ENCODE measurements at places on chromosomes 4 and X.
A peak's percentile ranks its signal among the peaks of the same experiment; 100 is the strongest.

DNA sequence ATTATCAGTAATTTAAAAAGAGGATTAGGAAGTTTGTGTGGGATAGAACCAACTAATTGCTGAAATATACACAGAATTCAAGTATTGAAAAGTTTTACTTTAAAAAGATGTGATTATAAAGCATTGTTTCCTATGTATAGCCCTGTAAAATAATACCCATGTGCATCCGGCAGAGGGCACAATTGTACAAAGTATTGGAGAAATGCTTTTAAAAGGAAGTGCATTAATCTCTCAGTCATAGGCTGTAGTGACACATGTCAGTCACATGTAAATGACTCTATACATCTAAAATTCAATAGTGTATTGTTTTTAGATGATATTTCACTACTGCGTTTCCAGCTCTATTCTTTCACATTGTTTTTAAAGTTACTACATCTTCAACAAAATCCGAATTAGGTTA lies 9.7 kb upstream of the GEMIN8 start:
- peak; percentile 33 for DNase-seq

DNA sequence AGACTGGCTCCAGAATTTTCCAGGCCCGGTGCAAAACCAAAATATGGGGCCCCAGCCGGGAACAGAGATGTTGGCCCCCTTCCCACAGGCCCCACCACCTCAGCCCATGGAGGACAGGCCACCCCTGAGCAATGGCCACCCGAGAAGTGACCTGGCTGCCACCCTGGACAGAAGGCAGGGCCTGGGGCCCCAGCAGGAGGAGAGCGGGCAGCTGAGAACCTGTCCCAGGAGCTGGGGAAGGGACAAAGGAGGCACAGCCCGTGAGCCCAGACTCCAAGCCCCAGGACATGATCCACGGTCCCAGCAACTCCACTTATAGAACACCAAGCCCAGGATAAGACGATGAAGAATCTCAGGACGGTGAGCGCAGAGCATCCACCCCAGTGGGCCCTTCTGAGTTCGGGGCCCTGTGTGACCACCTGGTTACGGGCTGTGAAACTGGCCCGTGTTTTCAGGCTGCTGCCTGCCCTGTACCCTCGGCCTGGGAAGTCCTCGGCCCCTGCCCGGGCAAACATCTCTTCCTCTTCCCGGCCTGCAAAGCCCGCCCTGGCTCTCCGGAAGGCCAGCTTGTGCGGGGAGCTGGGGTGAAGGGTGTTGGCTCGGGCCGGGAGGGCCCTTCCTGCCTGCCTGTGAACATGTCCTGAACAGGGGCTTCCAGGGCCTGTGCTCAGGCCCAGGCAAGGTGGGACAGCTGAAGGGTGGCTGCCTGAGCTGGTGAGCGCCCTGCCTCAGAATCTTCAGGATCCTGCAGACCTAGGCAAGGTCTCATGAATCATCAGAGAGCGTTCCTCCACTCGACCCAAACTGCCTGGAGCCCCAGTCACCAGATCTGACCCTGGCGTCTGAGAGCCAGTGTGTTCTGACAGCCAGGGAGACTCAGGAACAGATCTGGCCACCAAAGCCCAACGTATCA lies 47.0 kb upstream of the MAN2B2 start:
- no peak for DNase-seq

DNA sequence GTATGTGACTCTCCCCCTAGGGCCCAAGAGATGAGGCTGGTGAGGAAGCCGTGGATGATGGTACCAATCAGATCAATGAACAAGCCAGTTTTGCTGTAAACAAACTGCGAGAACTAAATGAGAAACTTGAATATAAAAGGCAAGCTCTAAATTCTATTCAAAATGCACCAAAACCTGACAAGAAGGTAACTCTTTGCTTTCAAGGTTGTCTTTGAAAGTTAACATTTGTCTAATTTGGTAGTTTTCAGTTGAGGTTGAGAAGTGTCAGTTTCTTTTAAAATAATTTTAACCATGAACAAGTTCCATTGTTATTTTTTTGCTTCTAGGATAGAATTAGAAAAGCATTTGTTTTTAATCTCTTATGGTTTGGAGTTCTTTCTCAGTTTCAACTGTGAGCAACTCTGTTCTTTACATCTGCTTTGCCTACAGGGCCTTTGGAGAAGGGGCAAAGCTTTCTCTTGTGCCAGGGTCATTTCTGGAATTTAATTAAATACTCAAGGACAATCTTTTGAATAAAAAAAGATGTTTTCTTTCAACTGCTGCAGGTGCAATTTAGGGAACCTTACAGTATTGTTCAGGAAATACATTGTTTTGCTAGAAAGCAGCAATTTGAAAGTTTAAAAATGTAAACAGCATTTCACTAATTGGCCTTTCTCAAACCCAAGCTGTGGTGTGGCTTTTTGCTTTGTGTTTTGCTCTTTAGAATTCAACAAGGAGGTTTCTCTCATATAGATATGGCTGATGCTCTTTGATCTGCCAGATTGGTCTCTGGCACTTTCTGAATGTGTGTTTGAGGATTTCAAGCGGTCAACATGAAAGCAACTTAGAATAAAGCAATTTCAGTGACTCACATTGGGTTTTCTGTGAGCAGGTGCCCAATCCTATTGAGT lies 62.9 kb downstream of the LRP2BP start:
- DNase-seq, result no peak

DNA sequence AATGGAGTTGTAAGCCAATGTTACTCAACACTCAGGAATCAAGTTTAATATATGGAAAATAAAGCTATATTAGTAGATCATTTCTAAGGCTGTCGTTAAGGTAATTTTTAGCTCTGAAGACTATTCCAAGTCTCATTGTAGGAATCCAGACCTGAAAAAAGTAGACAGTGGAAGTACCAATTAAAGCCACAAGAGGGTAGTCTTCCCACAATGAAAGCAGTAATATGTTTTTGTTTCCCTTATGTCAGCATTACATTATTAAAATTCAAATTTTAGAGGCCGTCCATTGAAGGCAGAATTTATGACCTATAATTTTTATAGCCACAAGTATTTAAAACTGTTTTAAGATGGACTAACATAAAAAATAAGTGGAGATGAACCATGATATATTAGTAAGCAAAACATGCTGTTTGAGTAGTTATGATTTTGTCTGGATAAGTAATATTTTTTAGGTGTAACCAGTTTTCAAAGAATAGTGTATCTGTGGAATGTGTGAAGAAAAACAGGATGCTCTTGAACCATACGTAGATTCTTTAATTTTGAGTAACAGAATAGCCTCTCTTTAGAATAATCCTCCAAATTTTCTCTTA lies 372.6 kb upstream of the TECRL start:
- no peak for DNase-seq

DNA sequence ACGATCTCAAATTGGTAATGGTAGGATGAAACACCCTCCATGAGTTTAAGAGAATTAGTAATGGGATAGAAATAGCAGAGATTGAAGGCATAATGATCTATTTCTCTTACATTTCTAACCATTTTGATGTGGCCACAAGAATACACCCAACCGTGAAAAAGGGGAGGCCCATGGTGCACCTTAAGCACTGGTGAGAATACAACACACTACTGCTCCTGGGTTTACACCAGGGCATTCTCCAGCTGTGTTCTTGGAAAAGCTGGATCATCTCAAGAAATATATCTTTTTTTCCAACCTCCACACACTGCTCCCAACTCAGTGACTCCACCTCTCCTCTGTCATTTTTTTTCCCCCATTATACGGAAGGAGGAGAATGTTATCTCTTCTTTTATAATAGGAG lies 1.5 kb downstream of the QRFPR start:
- DNase-seq, result no peak

GRCh38 chrX:10111364-10112148 lies 45.2 kb upstream of the CLCN4 start:
- DNase-seq, result peak; percentile 56

- no peak for DNase-seq
Measured at GRCh38 chr4:130675266-130675665, 1579.3 kb downstream of the C4orf33 start.

DNA sequence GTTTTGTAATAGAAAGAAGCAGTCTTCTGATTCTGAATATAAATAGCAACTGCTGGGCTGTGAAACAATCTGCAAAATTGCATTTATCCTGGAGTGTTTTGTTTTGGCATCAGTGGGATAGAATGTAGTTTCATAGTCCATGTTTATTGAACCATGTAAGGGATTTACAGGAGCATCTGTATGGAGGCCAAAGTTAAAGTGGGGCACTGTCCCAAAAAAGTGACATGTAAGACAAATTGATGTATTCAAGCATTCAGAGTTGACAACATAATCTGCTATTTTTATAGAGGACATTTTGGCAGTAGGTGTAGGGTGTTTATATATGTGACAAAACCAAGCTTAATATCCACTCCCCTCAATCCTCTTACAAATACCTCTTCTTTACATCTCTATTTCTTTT lies 200.5 kb upstream of the ANK2 start:
- DNase-seq, result no peak

GRCh38 chr4:77817304-77818072 lies 1.7 kb downstream of the CNOT6L start:
- no peak for DNase-seq

DNA sequence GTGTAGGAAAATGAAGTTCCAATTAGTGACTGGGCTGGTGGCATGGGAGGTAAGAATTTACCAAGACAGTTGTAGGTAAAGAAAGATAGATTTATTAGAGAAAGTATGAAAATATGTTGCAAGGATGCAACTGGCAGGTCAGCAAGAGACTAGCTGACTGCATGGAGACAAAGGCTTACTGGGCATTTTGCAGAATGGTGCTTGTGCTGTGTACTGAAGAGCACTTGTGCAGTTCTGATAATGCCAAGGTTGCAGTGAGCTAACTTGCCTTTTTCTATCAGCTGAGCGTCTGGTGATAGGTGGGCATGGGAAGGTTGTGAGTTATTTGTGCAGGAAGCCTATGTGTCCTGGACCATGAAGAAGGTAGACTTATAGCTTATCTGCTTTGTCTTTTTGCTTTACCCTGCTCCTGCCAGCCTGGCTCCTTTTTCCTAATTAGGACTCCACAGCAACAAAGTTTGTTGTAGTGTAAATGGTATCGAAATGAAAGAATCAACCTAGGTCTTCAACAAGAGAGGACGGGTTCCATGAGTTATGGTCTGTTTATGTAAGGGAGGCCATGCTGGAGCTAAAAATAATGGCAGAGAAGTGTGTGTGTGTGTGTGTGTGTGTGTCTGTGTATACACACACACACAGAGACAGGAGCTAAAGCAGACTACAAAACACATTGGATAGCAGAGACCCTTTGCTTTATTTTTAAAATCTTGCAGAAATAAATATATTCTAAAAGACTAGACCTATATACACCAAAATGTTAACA lies 15.0 kb downstream of the BST1 start:
- no peak for DNase-seq

DNA sequence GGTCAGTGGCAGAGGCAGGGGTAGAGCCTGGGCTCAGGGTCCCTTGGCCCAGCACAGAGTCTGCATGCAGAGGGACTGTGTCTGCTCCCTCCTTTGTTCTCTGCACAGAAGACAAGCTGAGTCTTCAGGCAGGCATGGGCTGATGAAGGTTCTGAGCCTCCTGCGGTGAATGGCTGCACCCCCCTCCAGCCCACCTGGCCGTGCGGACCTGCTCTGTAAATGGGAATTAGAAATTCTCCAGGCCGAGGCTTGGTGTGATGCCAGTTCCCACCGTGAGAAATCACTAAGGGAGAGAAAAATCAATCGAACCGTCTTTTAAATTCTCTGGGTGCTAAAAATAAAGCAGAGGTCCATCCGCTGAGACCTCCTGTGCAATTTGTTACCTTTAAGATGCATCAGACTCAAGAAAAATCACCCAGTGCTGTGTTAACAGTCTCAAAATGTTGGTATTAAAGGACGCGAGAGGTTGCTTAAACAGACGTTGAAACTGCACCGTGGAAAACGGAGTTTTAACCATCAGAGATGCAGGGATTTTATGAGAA lies 96.0 kb downstream of the WFS1 start:
- DNase-seq, result no peak

DNA sequence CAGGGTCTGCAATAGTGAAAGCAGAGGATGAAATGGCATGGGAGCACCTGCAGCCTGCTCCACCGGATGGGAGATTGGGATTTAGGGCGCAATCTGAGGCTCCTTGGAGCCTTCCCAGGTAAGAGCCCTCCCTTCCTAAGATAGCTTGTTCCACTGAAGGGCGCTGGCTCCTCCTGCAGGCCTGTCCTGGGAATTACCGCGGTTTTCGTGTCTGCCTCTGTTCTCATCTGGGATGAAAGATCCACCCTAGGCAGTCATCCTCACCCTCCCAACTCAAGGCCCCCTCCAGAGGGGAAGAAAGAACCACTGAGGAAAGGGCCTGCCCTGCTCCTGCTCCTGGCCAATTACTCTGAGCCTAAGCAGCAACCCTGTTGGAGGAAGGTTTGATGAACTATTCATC lies 547.5 kb downstream of the SMARCA1 start:
- no peak for DNase-seq

GRCh38 chrX:116413273-116413672 lies 23.1 kb upstream of the SLC6A14 start:
- DNase-seq, result no peak

- DNase-seq, result no peak
Measured at GRCh38 chr4:83329521-83330110, 5.0 kb downstream of the HPSE start.

DNA sequence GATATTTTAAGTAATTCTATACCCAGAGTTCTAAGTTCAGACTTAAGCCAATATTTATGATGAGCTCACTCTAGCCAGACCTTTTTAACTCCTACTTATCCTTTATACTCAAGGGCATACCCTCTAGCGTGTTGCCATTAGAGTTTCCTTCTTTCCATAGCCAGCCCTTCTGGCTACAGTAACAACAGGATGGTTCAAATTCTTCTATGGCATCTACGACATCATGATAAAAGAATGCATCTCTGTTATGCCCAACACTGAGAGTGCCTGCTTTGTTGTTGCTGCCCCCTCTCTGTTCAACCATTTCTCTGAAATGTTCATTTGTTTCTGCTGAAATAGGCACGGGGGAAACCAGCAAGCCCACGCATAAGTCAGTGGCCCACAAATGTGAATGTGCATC lies 104.5 kb downstream of the UBE2NL start:
- DNase-seq, result no peak

DNA sequence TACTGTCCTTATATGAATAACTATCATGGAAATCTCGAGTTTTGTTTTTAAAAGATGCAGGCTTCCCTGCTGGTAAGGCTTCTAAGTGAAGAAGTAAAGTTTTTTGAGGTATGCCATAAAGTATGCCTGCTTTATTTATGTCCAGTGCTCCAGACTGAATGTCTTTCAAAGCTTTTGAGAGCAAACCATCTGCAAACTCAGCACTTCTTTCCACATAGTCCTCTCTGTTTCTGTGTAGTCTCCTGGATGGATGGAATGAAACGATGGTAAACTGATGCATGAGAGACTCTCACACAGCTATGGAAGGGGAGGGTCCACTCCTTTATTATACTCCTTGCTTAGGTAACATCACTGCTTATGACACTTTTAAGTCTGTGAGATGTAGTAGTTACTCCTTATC lies 73.7 kb downstream of the NCAPG start:
- DNase-seq, result no peak

- no peak for DNase-seq
Measured at GRCh38 chrX:48833542-48834138, 1.8 kb downstream of the PCSK1N start.

DNA sequence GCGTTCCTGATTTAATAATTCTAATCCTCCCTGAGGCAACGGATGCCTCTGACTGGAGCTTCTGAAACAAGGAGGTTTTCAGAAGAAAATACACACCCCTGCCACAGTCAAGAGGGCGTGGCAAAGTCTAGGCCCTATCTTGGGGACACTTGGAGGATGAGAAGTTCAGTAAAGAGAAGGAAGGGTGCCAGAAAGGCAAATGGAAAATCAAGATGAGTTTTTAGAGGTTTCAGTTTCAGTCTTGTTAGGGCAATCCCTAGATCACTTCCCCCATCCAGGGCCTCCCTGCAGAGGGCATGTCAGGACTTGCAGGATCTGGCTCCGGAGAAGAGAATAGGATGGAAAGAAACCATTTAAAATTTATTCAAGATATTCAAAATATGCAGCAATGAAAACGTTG lies 28.5 kb upstream of the FGF2 start:
- DNase-seq, result no peak
